Cardiac fibroblast (primary cell): ENCODE measurements at places on chromosomes 16 and 17.
A peak's percentile ranks its signal among the peaks of the same experiment; 100 is the strongest.

DNA sequence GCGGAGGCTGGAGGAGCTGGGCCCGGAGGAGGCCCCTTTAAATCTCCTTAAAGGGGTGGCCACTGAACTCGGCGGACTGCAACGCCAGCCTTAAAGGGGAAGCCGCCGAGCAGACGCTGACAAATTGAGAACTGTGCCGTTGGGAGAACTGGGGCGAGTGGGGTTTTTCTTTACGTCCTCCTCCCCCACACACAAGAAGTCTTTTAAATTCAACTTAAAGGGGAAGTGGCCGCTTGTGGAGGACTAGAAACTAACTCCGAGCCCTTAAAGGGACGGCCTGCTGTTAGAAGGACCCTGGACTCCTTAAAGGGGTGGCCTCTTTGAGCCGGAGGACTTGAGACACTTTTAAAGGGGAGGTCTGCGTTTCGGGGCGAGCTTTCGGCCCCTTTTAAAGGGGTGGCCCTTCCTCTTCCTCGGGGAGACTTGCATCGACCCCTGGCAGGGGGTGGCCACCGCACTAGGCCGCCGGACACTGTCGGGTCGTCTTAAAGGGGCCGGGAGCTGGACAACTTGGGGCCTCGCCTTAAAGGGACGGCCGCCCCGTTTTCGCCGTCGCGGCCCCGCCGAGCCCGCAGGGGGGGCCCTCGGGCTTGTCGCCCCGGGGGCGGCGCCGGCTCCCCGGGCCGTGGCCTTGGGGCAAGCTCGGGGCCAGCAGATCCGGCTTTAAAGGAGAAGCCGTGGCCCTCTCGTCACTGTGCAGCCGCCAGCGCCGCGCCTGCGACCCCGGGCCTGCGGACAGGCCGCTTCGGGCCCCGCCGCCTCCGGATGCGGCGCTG is 688 bp downstream of the FBRS start:
- peak; percentile 99 for DNase-seq

DNA sequence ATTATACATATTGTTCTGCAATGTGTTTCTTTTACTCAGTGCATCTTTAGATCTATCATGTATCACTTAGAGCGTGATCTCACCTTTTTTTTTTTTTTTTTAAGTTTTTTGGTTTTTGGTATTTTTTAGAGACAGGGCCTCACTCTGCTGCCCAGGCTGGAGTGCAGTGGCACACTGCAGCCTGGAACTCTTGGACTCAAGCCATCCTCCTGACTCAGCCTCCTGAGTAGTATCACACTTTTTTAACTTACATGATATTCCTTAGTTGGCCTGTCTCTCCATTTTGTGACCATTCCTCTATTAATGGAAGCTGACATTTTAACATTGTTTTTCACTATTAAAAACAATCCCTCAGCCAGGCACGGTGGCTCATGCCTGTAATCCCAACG is 4.7 kb upstream of the MPO start:
- DNase-seq = peak; percentile 18

GRCh38 chr17:34411646-34412421 is 48.8 kb upstream of the CCL1 start:
- no peak for DNase-seq

- DNase-seq = no peak
These were observed 79.9 kb downstream of the WNT3 start for GRCh38 chr17:46738544-46738943.

DNA sequence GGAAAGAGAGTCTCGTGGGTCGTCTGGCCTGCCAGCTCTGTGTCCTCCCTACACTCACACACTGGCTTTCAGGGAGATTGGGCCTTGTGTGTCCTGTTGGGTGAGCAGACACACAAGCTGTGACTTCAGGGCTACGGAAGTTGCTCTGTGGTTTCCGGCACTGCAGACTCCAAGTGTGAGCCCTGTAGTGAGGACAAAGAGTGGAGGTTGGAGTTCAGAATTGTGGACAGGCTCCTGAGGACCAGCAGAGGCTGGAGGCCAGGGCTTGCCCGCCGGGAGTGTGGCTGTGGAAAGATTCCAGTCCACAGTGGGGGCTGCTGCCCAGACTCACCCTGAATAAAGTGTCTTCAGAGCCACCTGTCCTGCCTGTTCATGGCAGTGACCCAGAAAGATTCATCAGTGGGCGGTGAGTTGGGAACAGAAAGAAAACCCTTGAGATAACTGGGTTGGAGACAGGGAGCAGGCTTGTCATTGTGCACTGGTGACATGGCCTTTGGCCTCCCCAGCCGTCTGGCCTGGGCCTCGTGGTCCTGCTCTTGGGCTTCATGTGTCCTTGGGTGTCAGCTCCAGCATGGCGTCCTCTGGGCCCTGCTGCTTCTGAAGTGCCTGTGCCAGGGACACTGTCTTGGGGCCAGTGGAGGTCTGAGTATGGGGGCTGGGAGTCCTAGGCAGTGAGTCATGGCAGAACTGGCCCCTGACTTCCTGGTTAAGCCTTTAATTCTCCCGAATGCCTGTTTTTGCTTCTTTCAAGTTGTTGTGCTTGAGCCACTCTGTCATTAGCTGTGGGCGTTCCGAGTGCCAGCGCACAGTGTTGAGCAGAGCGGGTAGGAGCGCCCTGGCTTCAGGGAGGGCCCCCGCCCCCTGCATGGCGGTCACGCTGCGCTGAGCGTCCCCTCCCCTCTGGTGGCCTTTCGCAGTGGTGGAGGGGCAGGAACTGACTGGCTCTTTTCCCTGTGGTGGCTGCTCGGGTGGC is 19.9 kb upstream of the ZNF750 start:
- peak; percentile 51 for DNase-seq

DNA sequence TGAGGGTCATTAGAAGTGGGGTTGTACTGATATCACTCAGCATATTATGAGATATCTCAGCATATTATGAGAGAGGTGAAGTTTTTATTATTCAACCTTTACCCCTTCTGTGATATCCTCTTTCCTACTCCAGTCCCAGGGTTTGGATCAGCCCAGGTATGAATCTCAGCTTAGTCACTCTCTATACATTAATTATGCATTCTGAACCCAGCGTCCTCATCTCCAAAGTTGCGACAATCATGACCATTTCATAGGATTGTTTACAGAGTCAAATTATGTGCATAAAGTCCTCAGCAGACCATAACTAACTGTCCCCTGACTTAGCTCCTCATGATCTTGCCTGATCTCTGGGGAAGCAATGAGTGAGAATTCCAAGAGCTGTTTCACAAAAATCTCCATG is 20.5 kb upstream of the BLMH start:
- no peak for DNase-seq

DNA sequence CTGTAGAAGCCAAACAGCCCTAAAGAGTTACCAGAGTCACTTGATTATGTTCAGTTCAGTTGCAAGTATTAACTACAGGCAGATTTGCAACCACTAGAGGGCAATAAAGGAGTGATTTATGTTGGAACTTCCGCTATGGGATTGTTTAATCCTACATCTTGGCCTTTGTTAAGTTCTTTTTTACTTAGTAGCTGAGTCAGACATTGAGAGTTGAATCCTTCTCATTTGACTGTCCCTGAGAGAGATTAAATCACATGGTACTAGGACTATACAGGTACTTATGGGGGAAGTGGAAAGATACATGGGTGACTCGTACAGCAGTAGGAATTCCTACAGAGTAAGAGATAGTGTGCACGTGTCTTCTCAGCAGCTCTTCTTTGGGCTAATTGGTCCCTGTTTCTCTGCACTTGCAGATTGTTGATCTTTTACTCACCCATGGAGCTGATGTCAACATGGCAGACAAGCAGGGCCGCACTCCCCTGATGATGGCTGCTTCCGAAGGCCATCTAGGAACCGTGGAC is 40.3 kb downstream of the CYB561 start:
- peak; percentile 84 for DNase-seq

GRCh38 chr17:50771991-50772785 is 4.9 kb upstream of the ANKRD40CL start:
- no peak for DNase-seq

DNA sequence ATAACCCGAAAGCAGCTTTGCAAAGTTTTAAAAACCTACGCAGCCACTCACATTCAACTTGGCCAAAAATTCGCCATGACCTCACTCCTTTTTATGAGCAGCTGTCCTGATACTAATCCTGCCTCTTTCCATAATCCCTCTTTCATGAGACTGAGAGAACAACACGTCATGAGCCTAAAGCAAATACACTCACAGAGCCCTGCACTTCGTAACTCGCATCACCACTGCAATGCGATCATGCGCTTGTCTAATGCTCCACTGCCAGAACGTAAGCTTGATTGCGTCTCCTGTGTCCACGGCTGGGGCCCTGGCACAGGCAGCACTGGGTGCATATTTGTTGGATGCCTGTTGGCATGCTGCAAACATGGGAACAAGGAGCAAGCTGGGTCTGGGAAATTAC is 36.2 kb downstream of the CDRT4 start:
- DNase-seq = no peak

DNA sequence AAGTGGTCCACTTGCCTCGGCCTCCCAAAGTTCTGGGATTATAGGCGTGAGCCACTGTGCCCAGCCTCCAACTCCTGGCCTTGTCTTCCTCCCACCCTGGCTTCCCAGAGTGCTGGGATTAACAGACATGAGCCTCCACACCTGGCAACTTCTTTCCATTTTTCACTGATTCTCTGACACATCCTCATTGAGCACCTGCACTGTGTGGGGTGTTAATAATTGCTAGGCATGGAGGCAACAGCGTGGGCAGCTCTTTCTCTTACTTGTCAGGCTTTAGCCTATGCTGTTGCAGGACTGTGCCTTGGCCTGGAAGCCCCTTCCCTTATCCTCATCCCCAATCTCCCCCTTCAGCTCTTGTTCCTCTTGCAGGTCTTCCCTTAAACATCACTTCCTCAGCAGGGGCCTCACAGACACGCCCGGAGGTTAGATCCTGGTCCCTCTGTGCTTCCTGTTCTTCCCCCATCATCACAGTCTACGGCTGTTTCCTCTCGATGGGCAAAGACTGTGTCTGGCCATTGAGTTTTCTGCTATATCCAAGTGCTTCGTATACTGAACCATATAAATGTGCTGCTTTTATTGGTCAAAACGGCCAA is 7.9 kb downstream of the QPRT start:
- DNase-seq = no peak

- DNase-seq = peak; percentile 53
These were observed 1.2 kb downstream of the BRIP1 start for GRCh38 chr17:61862105-61862574.

GRCh38 chr16:74731853-74732477 is 31.3 kb upstream of the MLKL start:
- DNase-seq = no peak

- DNase-seq = no peak
These were observed 93.8 kb downstream of the PGS1 start for GRCh38 chr17:78472035-78472905.

GRCh38 chr17:19579867-19580565 is 46.4 kb downstream of the SLC47A1 start:
- DNase-seq = peak; percentile 3

GRCh38 chr17:29256735-29257466 is 10.2 kb downstream of the CRYBA1 start:
- peak; percentile 43 for DNase-seq

DNA sequence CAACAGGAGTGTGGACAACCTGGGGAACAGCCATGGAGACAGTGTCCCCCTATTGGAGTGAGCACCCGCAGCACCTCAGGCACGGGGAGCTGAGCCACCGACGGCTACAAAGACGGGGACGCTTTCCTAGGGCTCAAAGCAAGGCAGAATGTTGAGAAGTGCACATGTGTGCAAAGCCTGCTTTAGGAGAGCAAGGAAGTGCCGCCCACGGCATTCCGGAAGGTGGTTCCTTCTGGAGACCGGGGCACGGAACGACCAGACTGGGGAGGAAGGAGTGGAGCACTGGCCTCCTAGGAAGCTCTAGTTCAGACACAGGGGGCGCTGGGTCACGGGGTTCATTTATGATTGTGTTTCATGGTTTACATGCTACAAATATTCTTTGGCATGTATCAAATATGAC is 52.2 kb downstream of the TBC1D16 start:
- no peak for DNase-seq

DNA sequence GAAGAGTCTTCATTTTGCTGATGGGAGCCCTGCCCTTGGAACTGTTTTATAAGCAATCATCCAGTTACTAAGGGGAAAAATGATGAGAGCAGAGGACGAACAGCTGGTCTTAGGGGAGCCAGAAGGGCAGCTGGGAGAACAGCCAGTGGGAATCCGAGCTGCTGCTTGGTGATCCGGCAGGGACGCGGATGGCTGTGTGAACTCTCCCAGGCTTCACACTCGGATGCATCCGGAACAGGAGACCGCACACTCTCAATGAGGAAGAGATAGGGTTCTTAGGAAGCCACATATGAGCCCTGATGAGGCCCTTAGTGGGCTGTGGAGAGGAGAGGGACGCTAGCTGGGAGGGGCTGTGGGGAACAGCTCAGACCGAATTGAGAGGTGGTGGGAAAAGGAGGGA is 5.0 kb upstream of the CACNG5 start:
- no peak for DNase-seq

- no peak for DNase-seq
These were observed 165.9 kb upstream of the CHMP6 start for GRCh38 chr17:80825471-80826345.

DNA sequence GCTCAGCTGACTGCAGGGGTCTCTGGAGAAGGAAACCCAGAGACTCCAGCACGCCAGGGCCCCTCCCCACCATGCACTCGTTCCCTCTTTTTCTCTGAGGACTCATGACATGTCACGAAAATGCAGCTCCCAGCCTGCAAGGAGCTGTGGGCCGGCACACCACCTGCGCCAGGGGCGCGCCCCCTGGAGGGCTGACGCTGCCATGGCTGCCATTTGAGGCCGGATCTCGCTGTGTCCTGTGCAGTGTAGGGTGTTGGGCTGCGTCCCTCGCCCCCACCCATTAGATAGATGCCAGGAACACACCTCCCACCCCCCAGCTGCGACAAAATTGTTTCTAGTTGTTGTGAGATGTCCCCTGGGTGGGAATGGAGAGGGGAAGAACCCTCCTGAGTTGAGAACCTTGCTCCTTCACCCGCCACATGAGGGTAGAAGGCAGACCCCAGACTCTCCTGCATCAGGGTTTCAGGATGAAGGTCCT is 8.2 kb downstream of the SYNGR2 start:
- peak; percentile 64 for DNase-seq

- peak; percentile 70 for DNase-seq
These were observed 42.0 kb upstream of the TMC5 start for GRCh38 chr16:19375561-19376158.

DNA sequence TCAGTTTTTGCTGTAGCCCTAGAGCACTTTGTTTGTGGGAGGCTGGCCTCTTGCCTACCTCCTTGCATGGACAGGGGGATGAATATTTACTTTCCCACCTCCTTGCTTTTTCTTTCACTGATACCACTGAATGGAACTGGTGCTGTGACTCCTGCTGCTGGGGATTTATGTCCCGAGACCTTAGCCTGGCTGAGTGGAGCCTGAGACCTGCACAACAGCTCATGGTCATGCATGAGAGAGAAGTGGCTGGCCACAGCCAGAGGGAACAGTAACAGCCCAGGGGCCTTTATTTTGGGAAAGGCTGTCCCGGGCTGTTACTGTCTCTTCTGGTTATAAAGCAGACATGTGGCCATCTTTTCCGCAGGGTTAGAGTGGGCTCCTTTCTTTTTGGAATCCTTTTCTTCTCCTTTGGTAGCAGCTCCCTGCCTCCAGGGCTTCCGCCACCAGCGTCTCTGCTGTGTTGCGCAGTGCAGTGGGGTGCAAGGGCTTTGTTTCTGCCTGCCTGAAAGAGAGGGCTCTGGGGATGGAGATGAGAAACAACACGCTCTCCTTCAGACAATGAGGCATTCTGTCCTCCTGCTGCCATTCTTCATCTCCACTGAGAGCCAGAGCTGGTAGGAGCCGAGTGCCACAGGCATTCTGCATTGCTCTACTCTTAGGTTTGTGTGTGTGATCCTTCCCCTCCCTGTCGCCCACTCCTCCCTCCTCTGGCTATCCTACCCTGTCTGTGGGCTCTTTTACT is 14.5 kb downstream of the SNX11 start:
- no peak for DNase-seq
